ENCODE measurements at places on chromosomes 13 and 19.

GRCh38 chr13:54379461-54379860 lies 1350.8 kb downstream of the OLFM4 start:
- DNase-seq: no peak

DNA sequence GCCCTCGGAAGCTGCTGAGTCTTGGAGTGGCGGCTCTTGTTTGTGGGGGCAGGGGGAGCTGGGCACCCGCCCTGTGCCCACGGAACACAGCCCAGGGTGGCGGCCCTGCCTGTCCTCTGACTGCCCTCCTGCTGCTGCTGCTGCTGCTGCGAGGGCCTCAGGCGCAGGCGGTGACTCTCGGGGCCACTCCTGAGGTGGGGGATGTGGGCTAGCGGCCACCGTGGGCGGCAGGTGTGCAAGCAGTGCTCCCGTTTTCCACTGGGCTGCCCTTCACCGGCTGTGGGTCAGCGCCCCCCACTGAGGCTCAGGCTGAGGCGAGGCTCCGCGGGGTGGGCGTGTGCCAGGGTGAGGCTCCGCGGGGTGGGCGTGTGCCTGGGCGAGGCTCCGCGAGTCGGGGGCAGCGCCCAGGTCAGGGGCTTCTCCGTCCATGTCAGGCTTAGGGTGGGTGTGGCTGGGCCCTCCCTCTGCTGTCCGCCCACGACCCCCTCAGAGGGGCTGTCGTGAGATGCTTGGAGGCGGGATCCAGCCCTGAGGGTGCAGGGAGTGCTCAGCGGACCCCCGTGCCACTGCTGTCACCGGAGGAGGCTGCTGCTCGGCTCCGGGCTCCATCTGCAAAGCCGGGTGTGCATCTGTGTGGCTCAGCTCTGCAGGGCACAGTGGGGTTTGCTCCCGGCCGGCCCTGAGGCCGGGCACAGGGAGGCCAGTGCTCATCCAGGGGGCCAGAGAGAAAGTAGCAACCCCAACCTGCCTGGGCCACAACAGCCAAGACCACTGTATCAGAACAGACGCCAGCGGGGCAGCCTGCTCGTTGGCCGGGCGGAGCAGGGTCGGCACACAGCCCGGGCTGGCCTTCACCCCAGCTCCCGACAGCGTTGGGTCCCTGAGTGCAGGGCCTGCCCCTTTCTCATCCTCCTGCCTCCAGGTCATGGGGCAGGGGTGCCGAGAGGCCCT lies 14.5 kb downstream of the CSNK1G2 start:
- DNase-seq: no peak

DNA sequence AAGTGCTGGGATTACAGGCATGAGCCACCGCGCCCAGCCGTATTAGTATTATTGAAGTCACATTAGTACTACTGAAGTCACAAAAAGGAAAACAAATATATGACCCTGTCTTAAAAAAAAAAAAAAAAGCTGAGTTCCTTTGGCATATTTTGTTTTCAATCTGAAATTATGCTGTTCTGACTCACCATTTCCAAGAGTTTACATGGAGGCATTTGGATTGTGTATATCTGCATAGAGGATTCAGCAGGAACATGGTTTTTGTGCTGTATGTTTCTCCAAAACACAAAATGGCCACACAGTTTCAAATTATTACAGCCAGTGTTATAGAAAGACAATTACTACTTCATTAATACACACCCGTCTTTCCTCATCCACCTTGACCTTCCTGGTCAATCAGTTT lies 103.5 kb upstream of the TSC22D1 start:
- DNase-seq: peak; percentile 33

- no peak for DNase-seq
Measured at GRCh38 chr19:50647879-50648615, 1.2 kb upstream of the C19orf81 start.

GRCh38 chr13:49246850-49247642 lies 679 bp upstream of the CDADC1 start:
- DNase-seq: no peak

- no peak for DNase-seq
Measured at GRCh38 chr13:112838038-112838841, 130.8 kb upstream of the MCF2L start.

DNA sequence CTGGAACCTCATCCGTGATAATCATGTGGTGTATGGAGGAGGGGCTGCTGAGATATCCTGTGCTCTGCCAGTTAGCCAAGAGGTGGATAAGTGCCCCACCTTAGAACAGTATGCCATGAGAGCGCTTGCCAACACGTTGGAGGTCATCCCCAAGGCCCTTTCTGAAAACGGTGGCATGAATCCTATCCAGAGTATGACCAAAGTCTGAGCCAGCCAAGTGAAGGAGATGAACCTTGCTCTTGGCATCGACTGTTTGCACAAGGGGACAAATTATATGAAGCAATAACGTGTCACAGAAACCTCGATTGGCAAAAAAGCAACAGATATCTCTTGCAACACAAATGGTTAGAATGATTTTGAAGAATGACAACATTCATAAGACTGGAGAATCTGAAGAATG lies 251.2 kb upstream of the OBI1 start:
- DNase-seq: no peak

DNA sequence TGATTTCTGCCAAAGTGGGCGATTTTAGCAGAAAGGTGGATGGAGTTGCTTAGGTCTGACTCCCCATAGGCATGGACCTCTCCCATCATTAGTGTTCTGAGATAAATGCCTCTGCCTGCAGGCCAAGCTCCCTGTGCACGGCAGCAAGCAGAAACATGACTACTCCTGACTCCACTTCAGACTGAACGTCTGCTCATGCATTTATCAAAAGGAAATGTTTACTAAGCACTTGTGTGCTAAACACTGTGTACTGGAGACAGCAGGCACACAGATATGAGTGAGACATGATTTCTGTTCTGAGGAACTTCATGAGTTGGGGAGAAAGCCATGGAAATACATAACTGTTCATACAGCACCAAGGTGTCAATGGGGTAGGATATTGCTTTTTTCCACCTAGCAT lies 149.6 kb downstream of the MIPEP start:
- peak; percentile 8 for DNase-seq

DNA sequence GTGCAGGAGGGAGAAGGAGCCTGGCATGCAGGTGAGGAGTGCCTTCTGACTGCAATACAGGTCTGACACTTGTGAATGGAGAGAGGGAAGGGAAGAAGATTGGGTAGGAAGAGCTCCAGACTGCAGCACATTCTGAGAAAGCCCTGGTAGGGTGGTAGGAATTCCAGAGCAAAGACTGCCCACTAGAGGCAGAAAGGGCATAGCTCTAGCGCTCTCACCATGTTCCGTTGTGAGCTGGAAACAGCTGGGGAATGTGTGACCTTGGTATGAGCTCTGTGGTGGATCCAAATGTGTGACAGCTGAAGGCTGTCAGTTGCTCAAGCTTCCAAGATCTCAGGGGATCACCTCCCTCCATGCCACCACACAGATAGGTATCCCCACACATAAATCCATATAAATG lies 2.9 kb upstream of the MTUS2 start:
- DNase-seq: no peak

- DNase-seq: peak; percentile 70
Measured at GRCh38 chr19:3034656-3035541, 5.8 kb upstream of the TLE2 start.

DNA sequence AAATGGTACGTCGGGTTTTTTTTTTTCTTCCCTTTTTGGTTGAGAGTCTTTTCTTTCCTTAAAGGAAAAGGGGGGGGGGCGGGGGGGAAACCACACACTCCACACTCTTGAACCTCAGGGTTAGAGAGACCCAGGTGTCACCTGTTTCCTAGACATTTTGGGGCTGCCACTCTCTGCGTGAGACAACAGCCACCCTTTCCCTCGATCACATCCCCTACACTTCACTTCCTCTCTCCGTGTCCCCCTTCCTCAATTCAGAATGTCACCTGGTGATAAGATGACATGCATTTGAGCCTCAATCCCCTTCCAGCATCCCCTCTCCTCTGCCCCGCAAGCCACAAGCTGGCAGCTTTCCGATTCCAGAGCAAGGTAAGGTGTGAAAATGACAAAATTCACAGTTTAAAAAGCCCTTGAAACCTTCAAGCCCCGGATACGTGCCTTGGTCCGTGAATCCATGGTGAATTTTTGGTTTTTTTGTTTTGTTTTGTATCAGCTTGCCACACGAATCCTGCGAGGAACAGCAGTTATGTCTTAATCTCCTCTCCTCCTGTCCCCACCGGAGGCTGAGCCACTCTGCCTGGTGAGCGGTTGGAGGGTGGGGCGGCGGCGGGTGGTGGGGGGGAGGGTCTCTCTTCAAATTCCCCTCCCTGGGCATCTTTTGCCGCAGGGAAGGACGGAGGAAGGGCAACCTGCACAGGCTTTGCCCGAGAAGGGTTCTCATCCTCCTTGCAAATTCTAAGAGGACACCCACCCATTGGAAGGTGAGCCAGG lies 4.2 kb downstream of the PTPRS start:
- DNase-seq: no peak

DNA sequence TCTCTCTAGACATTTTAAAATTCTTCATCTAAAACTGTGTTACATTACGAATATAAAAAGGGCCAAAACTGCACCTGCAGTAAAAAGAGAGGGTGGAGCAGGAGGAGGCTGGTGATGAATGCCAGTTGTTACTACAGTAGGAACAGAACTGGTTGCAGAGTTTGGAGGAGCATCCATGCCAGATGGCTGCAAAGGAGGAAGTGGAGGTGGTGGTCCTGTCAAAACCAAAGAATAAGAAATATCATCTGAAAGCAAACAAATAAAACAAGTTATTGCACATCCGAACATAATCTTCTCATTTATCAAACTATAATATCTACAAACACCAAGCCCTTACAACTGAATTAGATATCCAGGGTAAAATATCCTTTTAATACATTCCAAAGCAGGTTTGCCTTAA lies 40.1 kb downstream of the RBM26 start:
- DNase-seq: no peak

GRCh38 chr19:44685877-44686276 lies 13.1 kb upstream of the CEACAM16 start:
- peak; percentile 70 for DNase-seq

GRCh38 chr19:2729943-2730818 lies 9.0 kb upstream of the DIRAS1 start:
- no peak for DNase-seq

DNA sequence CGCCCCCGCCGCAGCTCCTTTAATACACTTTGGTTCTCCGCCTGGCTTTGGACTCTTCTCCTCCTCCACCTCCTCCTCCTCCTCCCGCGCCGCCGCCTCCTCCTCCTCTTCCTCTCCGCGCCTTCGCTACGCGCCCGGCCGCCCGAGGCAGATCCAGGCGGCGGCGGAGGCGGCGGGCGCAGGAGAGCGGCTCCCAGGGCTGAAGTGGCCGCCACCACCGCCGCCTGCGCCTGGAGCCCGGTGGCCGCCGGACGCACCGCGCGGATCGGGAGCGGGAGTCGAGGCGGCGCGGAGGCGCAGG lies at the start of gene ZIC2:
Gene ZIC2 (plus strand): TSS at position 50 of the 301 bp plus-strand sequence. CDS start 281 bp downstream, outside the sequence.
- DNase-seq: no peak

DNA sequence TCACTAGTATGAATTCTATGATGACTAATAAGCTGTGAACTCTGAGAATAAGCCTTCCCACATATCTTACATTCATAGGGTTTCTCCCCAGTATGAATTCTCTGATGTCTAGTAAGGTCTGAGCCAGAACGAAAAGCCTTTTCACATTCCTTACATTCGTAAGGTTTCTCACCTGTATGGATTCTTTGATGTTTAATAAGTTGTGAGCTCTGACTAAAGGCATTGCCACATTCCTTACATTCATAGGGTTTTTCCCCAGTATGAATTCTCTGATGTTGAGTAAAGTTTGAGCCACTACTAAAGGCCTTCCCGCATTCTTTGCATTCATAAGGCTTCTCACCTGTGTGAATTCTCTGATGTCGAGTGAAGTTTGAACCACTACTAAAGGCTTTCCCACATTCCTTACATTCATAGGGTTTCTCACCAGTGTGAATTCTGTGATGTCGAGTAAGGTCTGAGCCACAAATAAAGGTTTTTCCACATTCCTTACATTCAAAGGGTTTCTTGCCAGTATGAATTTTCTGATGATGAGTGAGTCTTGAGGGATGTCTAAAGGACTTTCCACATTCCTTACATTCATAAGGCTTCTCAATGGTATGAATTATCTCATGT lies 30.7 kb upstream of the ZFP82 start:
- DNase-seq: no peak

GRCh38 chr19:5339950-5340636 lies 519 bp downstream of the PTPRS start:
- no peak for DNase-seq

DNA sequence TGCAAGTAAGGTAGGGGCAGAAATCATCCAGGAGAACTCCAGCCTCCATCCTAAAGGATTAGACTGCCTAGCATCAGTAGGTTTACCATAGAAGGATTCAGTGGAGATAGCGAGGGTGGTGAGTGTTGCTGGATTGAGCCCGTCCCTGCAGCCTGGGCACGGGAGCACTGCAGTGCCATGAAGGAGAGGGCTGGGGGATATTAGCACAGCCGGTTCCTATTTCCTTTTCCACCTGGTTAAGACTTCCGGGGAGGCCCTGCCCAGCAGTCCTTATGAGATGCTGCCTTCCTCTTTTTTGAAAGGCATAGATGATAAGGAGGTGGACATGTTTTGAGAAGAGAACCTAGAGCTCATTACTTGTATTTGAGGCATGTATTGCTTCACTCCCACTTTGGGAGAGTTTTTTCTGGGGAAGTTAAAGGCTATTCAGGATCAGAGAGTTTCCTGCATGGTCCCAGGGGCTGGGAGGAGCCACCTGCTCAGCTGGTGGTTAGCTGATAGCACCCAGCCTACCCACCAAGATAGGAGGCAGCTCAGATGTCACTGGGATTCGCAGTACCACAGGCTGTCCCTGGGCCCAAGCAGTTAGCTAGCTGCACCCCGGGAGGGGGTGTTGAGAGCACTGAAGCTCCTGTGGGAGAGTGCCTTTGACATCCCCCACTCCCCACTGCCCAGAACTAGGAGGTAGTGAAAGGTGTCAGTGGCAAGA lies 17.2 kb downstream of the ACTN4 start:
- DNase-seq: no peak

- DNase-seq: no peak
Measured at GRCh38 chr19:32857584-32857983, 12.0 kb downstream of the SLC7A9 start.

GRCh38 chr19:17054746-17055145 lies 20.5 kb downstream of the HAUS8 start:
- DNase-seq: no peak

- DNase-seq: no peak
Measured at GRCh38 chr19:56423985-56424353, 19.8 kb downstream of the ZNF583 start.

DNA sequence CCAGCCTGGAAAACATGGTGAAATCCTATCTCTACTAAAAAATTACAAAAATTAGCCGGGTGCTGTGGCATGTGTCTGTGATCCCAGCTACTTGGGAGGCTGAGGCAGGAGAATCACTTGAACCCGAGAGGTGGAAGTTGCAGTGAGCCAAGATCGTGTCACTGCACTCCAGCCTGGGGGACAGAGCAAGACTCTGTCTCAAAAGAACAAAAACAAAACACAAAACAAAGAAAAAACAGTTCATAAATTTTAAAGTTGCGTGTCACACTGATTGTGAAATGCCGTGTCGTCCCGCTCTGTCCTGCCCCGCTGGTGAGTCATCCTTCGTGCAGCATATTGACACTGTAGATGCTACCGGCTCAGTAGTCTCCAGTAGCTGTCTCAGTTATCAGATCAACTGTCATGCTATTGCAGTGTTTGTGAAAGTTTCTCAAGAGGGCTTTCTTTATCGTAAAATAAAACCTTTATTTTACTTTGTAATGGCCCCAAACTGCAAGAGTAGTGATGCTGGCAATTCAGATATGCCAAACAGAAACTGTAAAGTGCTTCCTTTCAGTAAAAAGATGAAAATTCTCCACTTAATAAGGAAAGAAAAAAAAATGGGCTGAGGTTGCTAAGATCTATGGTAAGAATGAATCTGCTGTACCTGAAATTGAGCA lies 36.4 kb upstream of the IGFL1 start:
- peak; percentile 48 for DNase-seq

Measured in cardiac fibroblast (primary cell).